H4 (cell line): ENCODE measurements at places on chromosomes 6 and 20. TPM values are rescaled to one million over a fixed set of nuclear protein-coding genes. Genes with fewer than 3 reads are reported as not detected.
A peak's percentile ranks its signal among the peaks of the same experiment; 100 is the strongest.

The ADAT2 gene
- 1.7 and 4.5 TPM in 2 replicates for total RNA-seq

The RIPOR2 gene
- total RNA-seq, result not detected in 2 replicates

The HLA-DRB1 gene
- total RNA-seq, result 0.95 and 1.4 TPM in 2 replicates

The KCTD20 gene
- total RNA-seq, result 56.1 and 68.5 TPM in 2 replicates

The IL17A gene
- total RNA-seq, result not detected in 2 replicates

The SLC22A16 gene
- total RNA-seq, result not detected in 2 replicates

The TOMM6 gene
- 222 and 348 TPM in 2 replicates for total RNA-seq

The PHIP gene
- 10.9 and 14.2 TPM in 2 replicates for total RNA-seq

The FERMT1 gene
- 0.56 and 1.6 TPM in 2 replicates for total RNA-seq

The GRM1 gene
- 0.02 and 0.53 TPM in 2 replicates for total RNA-seq

The DNMT3B gene
- 3.3 and 5.4 TPM in 2 replicates for total RNA-seq

The HRH3 gene
- not detected in 2 replicates for total RNA-seq

The STX16 gene
- 6.1 and 8.8 TPM in 2 replicates for total RNA-seq

The SLC22A23 gene
- total RNA-seq, result 1.9 and 2.6 TPM in 2 replicates

The BTNL2 gene
- not detected in 2 replicates for total RNA-seq

The VAPB gene
- total RNA-seq, result 9.1 and 12.3 TPM in 2 replicates

The RIMS1 gene
- total RNA-seq, result 4.4 and 6.7 TPM in 2 replicates

The GPLD1 gene
- 0.08 TPM in 1 of 2 replicates, not detected in the other for total RNA-seq

The ZFP57 gene
- not detected in 2 replicates for total RNA-seq

GRCh38 chr6:2355150-2355549, 109.7 kb upstream of the GMDS start:
- DNase-seq, result no peak

- DNase-seq, result no peak
Observed at GRCh38 chr20:42461965-42462593, 727.6 kb downstream of the PTPRT start.

GRCh38 chr6:43797919-43798318, 27.9 kb downstream of the VEGFA start:
- DNase-seq, result no peak

DNA sequence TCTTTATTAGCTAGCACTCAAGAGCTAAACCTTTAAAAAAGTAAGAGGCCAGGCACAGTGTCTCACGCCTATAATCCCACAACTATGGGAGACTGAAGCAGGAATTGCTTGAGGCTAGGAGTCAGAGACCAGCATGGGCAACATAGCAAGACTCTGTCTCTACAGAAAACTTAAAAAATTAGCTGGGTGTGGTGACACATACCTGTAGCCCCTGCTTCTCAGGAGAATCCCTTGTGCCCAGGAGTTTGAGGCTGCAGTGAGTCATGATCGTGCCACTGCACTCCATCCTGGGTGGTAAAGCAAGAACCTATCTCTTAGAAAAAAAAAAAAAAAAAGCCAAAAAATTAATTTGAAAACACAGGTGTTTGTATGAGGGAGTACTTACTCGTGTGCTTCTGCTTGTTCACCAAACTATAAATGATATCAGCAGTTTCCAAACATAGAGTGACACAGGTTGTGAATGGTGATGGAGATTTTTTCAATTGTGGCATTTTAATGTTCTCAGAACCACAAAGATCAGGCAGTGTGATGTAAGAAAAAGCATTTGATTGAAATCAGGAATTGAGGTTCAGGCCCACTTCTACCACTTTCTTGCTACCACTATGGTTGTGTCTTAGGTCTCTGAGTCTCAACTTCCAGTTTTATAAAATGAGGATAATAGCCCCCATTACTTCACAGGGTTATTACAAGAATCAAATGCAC, 104.9 kb downstream of the FOXO3 start:
- DNase-seq, result no peak

DNA sequence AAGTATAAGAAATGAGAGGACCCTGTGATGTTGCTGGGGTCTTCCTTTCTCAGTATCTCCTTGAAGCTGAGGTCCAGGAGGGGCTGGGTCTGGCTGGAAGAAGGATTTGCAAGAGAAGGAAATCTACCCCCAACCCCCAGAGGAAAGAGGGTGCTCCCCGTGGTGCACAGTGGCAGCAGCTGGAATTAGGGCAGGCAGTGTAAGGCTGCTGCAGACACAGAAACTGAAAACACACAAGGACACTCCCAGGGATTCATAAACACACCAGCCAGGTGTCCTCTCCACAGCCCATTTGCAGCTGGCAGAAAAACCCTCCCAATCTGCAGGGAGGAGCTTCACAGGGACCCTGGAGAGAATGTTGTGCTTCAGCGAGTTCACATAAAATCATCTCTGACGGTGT, 297.2 kb downstream of the CDH26 start:
- DNase-seq, result no peak

DNA sequence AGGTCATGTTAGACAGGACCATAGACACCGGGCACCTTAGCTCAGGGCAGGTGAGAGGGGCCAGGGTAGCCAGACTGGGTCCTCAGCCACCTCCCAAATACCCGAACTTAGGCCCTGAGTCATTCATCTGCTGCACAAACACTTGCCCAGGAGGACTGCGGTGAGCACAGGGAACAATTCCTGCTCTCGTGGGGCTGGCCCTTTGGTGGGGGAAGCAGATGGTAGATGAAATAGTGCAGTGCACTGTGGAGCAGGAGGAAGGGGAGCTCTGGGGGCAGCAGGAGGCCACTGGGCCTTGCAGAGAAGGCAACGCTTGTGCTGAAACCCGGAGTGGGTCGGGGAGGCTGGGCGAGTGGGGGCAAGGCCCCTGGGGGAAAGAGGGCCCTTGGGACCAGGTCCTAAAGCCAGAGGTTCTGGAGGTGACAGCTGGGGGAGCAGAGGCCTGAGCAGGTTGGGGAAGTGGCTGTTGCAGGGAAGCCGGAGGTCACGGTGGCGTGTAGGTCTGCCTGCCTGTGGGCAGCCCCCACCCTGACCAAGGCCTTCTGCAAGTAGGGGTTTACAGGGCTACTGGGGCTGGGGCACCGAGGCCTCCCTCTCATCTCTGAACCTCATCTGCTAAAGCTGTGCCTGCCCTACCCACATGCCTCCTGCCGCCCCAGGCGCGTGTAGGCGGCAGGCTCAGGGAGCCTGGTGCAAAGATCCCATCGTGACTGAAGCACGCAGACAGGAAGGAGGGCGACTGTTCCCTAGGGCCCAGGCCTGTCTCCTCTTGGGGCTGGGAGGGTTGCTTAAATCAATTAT, 4.7 kb upstream of the NPBWR2 start:
- DNase-seq, result no peak

DNA sequence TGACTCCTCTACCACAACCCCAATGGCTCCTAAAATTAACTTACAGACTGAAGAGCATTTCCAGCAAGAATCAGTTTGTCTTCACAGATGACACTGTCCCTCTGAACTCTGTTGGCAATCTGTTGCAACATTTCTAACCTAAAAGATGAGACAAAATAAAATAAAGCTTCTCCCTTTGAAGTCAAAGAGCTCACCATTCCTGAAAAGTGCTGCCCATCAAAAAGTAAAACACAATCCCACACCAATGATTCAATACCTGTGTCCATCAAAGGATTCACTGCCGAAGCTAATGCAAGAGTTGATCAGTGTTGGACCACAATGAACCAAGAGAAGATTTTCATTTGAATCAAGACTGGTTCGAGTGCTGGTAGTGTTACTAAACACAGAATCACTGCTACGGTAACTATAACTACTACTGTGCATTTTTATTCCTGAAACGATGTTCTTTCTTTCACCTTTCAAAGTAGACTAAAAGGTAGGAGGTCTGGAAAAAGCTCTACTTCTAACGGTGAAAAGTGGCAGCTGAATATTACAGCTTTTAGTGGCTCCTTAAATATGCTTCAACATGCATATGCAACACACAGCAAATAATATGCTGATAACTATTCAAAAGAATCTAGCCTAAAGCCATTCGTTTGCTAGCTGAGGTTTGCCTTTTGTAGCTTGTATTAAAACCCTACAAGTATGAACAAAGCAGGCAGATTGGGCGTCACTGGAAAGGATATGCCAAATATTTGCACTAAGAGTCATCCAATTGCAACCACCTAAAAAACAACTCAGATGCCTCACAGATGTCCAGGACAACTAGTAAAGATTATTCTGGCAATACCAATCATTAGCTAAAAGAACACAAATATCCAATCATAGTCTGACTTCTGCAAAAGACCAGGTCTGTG, at the start of gene DST:
TSS of gene DST (minus strand) at position 524 of the 896 bp plus-strand sequence.
- peak; percentile 47 for DNase-seq

GRCh38 chr6:53281518-53282215, 67.1 kb downstream of the ELOVL5 start:
- no peak for DNase-seq

GRCh38 chr6:28269492-28269891, 2.5 kb downstream of the ZSCAN26 start:
- peak; percentile 55 for DNase-seq

GRCh38 chr6:75884822-75885221, 135.8 kb downstream of the MYO6 start:
- no peak for DNase-seq

- DNase-seq, result no peak
Observed at GRCh38 chr20:9909167-9909566, 70.3 kb upstream of the PAK5 start.

GRCh38 chr6:136086686-136087085, 163.4 kb downstream of the MTFR2 start:
- DNase-seq, result no peak

GRCh38 chr6:52416629-52417151, 3.5 kb upstream of the EFHC1 start:
- peak; percentile 73 for DNase-seq

- no peak for DNase-seq
Observed at GRCh38 chr6:67766057-67766456, 869.0 kb upstream of the ADGRB3 start.

- no peak for DNase-seq
Observed at GRCh38 chr6:161584621-161585340, 310.9 kb upstream of the AGPAT4 start.

GRCh38 chr6:44635486-44635885, 248.0 kb downstream of the CDC5L start:
- no peak for DNase-seq

DNA sequence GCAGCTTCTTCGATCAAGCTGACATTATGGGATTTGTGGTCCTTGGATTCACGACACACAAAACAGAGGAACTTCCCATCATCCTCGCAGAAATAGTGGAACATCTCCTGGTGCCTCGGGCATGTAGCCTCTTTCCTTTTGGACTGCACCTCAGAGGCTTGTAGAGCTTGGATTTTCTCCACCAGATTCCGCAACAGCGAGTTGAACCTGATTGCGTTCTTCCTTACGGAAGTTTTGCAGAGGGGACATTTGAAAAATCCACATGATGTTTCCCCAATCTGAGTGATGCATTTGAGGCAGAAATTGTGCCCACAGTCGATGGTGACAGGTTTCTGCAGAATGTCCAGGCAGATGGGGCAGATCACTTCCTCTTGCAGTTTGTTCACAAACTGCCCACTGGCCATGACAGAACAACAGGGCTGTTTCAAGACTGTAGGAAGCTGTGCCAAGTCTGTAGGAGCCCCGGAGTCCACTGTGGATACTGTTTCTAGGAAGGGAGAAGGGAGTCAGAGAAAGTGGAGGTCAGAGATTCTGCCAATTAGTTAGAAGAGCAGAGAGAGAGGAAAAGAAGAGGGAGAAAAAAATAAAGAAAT, 392 bp downstream of the TRIM31 start:
- DNase-seq, result no peak

- DNase-seq, result no peak
Observed at GRCh38 chr6:100121854-100122609, 128.0 kb upstream of the MCHR2 start.

- DNase-seq, result no peak
Observed at GRCh38 chr6:119881416-119881815, 531.9 kb upstream of the MAN1A1 start.

GRCh38 chr20:36405255-36405654, 99.1 kb downstream of the DLGAP4 start:
- no peak for DNase-seq

DNA sequence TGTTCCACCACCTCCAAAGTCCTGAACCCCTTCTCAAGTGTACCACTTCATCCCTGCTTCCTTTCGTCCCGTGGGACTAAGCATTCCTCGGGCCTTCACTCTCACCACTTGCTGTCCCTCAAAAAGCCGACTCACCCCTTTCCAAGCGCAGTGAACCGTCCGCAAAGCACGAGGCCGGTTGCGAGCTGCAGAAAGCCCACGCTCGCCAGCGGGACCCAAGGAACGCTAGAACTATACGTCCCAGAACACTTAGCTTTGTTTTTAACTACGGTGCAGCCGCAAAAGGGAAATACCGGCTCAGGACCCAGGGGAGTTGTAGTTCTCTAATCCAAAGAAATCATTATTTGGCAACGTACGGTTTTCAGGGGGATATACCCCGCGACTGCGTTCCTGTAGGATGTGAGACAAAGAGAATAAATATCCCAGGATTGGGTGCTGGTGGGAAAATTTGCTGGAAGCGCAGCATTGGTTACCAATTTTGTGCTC, 416 bp upstream of the POLR1H start:
- DNase-seq, result no peak

GRCh38 chr6:156587751-156588301, 189.4 kb upstream of the ARID1B start:
- no peak for DNase-seq

DNA sequence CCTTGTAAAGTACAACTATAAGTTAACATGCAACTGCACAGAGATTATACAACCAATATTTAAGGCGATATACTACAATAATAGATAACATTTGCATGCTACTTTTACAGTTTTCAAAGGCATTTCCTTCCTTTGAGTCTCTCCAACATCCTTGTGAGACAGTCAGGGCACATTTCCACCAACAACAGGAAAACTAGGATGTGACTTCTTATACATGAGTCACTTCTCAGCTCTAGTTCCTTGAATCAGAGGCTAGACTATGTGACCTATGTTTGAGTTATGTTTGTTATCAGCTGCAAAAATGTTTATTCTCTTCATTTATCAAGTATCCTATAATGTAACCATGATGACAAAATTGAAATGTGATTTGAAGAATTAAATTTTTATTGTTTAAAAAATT, 51.7 kb upstream of the TFAP2D start:
- DNase-seq, result no peak

DNA sequence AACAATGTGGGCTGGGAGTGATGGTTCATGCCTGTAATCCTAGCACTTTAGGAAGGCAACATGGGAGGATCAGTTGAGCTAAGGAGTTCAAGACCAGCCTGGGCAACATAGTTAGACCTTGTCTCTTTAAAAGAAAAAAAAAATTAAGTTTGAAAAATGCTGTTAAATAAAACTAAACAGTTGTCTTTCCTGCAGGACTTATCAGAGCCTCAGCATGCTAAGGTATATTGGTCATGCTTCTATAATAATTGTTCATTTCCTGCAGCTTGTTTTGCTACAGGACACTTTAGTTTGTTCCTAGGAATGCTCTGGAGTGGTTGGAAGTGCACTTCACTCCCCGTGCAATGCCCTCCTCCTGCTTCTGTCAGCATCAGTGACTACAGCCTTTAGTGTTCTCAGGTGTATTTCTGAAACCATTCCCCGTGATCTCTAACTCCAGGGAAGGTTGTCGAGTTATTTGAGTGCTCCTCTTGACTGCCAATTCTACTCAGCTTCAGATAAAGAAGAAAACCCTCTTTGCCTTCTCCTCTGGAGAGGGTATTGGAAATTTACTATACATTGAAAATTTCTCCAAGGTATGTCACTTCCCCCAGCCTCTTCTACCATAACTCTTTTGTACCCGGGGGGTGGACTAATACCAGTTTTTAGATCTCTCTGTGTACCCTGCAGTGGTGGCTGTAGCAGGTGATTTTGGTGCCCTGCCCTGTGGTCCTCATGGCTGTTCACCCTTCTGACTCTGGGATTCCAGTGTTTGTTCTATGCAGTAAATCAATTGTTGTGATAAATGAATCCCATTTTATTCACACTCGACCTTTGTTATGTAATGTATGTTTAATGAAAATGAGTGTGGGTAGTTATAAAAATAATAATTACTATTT, 33.8 kb downstream of the NHLRC1 start:
- no peak for DNase-seq

- DNase-seq, result no peak
Observed at GRCh38 chr6:113181164-113181563, 676.0 kb upstream of the MARCKS start.

- no peak for DNase-seq
Observed at GRCh38 chr6:64254558-64254957, 619.0 kb downstream of the PHF3 start.
